Gastroesophageal sphincter (tissue), 4 donors: ENCODE measurements at places on chromosomes 11 and 22.

DNA sequence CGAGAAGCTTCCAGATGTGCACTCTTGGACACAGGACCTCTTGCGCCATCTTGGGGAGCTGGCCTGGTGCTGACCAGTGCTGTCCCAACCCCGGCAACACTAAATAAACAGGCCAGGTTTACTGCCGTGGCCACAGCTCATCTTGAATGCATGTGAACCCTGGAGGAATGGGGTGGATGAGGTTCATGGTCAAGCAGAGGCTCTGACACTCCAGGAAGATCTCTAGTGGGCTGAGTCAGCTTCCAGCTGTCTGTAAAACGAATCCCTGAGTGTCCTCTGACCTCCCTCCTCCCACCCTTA is 51.8 kb downstream of the ALX4 start:
- ATAC-seq, result no peak

GRCh38 chr22:46884365-46884764 is 121.9 kb downstream of the TBC1D22A start:
- ATAC-seq, result no peak

DNA sequence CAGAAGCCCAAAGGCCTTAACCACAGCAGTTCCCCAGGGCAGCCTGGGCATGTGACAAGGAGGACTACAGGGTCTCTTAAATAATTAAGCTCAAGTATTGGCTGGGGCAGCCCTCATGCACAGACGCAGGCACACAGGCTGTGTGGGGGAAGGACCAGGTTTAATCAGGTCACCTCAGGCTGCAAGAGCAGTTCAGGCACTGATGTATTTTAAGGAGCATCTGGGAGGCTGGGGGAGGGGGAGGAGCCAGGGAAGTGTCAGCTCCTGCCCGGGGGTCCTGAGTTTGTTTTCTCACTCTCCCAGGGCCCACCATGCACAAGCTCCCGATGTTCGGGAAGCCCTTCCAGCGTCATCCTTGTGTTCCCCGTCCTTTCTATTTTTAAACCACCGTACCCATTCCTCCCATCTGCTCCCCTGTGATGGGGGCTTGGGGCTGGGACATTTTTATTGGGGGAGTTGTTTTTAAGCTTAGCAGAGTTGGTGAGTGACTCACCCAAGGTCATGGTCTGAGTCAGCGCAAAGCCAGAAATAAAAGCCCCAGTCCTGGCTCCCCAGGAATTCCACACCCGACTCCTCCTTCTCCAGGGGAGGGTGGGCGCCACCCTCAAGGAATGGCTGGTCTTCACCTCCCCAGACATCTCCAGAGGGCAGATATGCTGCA is 2.4 kb downstream of the CSDC2 start:
- ATAC-seq, result no peak

GRCh38 chr11:15275141-15275540 is 160.4 kb downstream of the INSC start:
- ATAC-seq, result no peak

GRCh38 chr22:47446331-47446730 is 683.9 kb downstream of the TBC1D22A start:
- no peak for ATAC-seq

DNA sequence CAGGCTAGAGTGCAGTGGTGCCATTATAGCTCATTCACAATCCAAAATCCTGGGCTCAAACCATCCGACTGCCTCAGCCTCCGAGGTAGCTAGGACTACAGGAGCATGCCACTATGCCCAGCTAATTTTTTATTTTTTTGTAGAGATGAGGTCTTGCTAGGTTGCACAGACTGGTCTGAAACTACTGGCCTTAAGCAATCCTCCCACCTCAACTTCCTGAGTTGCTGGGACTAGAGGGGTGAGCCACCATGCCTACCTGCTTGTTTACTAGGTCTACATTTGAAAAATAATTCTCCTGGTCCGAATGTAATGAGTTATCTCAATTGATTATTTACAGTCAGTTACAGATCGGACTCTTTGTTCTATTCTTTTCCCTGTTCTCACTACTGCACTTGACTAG is 22.0 kb downstream of the TAF1D start:
- ATAC-seq, result no peak

GRCh38 chr11:95736809-95737208 is 52.8 kb downstream of the FAM76B start:
- no peak for ATAC-seq

- no peak for ATAC-seq
These were observed 241.1 kb downstream of the SOX6 start for GRCh38 chr11:16114978-16115871.

- no peak for ATAC-seq
These were observed 223.4 kb upstream of the ZBED5 start for GRCh38 chr11:11081288-11081687.

GRCh38 chr11:13222285-13222684 is 55.3 kb upstream of the BMAL1 start:
- no peak for ATAC-seq

DNA sequence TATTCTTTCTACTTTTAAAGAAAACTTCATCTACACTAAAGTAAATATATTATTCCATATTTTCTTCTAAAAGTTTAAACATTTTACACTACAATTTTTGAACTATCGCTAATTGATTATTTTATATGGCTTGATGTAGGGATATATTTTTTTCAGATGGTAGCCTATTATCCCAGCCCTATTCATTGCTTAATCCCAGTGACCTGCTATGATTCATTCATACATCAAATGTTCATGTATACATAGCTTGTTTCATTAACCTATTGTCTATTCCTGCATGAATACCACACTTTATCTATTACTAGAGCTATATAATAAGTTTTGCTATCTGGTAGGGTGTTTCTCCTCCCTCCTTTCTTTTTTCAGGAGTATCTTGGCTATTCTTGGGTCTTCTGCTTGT is 5.0 kb upstream of the ROBO4 start:
- ATAC-seq, result no peak

GRCh38 chr22:40014667-40015248 is 20.0 kb downstream of the FAM83F start:
- no peak for ATAC-seq

DNA sequence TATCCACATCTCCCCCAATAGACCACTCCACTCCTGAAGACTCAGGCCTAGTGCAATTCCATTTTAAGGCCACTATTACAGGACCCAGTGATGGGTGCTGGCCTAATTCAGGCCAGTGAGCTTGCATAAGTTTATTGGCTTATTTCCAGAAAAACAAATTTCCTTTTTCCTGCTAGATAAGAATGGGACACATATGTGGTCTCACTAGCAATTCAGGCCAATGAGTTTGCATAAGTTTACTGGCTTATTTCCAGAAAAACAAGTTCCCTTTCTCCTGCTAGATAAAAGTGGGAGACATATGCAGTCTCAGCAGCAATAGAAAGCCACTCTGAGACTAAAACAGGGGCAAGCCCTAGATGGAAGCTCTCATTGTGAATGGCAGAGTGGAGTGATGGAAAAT is 22.4 kb downstream of the ADM start:
- ATAC-seq, result peak; percentile 46

- no peak for ATAC-seq
These were observed 62.9 kb upstream of the LRRC4C start for GRCh38 chr11:41522391-41522790.

DNA sequence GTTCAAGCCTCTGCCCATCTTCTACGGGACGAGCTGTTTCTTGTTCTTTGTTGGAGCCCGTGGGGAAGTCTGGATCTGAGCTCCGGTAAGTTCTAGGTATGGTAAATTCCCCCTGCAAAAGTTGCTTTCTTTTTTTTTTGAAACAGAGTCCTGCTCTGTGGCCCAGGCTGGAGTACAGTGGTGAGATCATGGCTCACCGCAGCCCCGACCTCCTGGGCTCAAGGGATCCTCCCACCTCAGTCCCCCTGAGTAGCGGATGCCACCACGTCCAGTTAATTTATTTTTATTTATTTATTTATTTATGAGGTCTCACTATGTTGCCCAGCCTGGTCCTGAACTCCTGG is 35.5 kb upstream of the MOB2 start:
- ATAC-seq, result no peak

- no peak for ATAC-seq
These were observed 37.4 kb downstream of the CD82 start for GRCh38 chr11:44602891-44603310.

DNA sequence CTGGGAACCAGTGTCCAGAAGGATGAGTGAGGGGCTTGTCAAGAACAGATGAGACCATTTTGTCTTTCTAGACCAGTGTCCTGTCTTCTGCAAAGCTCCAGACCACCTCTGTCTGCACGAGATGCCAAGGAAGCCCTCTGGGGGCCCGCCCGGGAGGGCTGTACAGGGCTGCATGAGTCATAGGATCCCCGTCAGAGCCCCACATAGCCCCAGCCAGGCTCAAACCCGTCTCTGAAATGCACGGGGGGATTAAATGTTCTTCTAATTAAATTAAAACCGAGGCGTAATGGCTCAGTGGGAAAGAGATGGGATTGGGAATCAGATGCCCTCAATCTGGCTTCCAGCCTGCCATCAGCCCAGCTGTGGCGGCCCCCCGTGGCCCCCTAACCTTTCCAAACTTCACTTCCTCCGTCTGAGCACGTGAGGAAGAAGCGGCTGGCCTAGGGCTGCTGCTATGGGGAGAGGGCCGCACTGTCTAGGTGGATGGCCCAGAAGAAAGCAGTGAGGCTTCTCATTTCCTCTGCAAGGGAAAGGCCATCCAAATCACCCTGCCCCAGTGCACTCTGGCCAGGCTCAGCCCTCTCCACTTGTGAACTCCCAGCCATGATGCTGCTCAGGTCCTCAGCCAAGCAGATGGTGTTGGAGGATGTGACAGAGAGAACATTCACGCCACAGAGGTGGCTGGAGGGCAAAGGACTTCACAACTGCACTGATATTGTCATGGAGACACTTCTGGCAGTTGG is 32.8 kb downstream of the KCNQ1OT1 start:
- ATAC-seq, result no peak

GRCh38 chr22:46561435-46561905 is 24.1 kb upstream of the CELSR1 start:
- ATAC-seq, result no peak
